ENCODE measurements at places on chromosomes 7 and 10.

- no peak for DNase-seq
Measured at GRCh38 chr10:86056672-86057071, 309.9 kb downstream of the GRID1 start.

DNA sequence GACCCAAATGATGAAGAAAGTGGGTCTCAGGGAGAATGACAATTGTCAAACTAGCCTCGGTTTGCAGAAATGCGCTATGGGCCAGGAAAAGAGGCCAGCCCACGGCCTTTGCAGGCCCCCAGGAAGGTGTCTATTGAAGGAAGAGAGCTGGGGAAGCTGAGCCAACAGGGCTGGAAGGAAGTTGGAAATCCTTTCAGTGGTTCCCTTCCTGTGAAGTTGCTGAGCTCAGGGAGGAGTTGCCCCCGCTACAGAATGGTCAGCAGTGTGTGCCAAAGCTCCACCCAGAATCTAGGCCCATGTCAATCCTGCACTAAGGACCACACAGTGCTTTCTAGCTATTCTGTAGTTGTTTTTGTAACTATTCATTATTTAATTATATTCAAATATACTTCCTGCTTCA is 91.6 kb upstream of the ANLN start:
- DNase-seq = no peak

GRCh38 chr10:71865561-71866041 is 14.6 kb upstream of the PSAP start:
- no peak for DNase-seq

DNA sequence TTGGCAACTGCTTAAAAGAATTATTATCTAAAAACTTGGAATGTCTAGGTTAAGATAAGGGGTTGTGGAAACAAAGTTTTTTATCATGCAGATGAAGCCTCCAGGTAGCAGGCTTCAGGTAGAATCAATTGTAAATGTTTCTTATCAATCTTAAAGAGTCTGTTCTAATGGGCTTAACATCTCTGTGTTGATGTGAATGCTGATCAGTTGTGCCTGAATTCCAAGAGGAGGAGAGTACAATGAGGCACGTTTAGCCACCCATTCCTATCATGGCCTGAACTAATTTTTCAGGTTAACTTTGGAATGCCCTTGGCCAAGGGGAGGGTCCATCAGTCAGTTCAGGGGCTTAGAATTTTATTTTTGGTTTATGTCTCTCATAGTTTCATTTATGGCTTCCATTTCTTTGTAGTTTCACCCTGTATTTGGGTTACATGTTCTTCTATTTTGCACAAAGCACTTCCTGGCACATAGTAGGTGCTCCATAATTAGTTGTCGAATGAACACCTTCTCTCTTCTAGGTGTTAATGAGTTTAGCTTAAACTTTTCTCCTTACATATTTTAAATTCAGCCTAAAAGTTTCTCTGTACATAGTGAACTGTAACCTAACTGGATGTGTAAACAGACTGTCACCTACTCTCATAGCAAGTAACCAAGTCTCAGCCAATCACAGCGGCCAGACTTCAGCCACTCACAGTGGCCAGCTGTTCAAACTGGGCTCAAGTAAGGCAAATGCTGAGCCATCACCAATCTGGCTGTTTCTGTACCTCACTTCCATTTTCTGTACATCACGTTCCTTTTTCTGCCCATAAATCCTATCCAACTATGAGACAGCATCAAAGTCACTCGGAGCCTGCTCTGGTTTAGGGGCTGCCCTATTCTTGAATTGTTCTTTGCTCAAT is 34.7 kb downstream of the ALOX5 start:
- peak; percentile 37 for DNase-seq

DNA sequence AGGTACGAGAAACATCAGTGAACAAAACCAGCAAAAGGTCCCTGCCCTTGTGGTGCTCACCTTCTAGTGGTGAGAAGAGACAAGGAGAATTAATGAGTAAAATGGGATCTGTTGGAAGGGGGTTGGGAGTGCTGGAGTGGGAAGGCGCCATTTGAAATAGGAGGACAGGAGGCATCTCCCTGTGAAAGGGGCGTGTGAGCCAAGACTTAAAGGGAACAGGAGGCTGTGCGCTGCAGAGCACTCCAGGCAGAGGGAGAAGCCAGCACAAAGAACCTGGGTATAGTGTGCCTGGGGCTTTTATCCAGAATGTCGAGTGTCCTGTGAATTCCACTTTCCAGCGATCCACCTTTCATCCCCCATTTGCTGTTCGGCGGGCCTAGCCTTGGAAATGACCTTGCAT is 497.9 kb upstream of the GALNT17 start:
- no peak for DNase-seq

- DNase-seq = no peak
Measured at GRCh38 chr7:126727930-126728391, 524.8 kb downstream of the GRM8 start.

GRCh38 chr7:88202278-88202677 is 17.6 kb downstream of the SRI start:
- DNase-seq = no peak

DNA sequence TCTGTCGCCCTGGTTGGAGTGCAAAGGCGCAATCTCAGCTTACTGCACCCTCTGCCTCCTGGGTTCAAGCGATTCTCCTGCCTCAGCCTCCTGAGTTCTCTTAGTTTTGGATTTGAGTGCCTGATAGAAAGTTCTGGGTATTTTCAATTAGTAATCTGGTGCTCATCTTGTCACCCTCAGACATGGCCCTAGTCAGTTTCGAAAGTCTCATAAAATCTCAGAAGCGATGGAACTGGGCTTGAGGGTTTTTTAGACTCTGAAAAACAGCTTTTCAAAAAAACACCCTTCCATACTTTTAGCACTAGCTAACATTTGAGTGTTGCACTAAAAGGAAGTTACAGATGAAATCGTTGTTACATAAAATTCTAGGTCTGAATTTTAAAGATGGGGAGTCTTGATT is 9.4 kb upstream of the PIP4K2A start:
- no peak for DNase-seq

DNA sequence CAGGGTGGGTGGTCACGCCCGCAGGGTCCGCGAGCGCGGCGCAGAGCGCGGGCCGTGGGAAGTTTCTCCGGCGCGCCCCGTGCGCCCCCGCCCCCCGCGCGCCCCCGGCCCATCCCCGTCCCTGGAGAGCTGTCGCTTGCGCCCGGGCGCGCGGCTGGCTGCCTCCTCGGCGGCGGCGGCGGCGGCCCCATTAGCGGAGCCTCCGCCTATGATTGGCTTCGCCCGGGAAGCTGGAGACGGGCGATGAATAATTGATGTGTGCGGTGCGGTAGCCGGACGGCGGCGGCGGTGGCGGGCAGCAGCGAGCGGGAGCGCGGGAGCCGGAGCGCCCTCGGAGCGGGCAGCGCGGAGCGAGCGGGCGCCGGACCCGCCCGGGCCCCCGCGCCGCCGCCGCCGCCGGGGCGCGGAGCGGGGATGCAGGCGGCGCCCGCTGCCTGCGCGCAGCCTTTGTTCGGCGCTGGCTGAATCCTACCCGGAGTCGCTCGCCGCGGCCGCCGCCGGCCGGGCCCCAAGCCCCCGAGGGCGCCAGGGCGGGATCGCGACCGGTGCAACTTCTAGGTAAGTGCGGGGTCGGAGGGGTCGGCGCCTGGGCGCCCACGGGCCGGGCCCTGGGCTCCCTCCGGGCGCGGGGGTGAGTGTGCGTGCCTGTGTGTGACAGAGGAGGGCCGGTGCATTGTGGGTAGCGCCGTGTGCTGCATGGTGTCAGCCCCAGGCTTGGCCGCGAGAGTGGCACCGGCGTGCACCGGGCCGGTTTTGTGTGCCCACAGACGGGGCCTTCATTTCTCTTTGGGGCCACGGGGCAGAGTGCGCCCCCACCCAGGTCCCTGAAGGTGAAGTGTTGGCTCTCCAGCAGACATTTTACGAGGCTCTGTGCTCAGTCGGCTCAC is 103.8 kb upstream of the PPIF start:
- no peak for DNase-seq

GRCh38 chr10:103600956-103601569 is 107.6 kb downstream of the NEURL1 start:
- no peak for DNase-seq

- DNase-seq = no peak
Measured at GRCh38 chr10:48522011-48522765, 82.7 kb downstream of the ARHGAP22 start.

DNA sequence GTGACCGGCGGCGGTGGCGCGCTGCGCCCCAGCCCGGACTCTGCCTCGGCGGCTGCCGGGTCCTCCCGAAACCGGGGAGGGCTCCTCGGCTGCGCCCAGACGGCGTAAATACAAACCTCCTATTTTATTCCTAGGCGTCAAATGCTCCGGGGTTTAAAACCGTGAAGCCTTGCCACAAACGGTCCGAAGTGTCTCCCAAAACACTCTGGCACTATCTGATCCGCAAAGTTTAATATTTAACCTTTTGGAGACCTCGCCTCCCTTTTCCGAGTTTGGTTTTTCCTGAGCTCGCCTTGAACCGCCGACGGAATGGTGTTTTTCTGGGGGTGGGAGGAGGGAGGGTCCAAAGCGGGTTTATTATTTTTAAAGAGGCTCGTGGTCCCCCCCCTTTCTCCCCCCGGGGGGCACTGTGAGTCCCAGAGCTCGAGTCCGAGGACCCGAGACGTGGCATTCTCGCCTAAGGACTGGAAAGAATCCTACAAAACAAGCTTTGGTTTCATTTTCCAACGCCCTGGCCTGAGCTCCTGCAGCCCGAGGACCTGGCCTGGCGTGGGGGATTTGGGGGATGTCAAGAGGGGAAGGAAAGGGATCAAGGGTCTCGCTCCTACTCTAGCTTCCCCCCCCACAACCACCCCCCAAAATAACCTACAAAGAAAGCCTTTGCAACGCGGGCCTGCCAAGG is 1.8 kb downstream of the TNRC18 start:
- DNase-seq = peak; percentile 47

GRCh38 chr7:50207686-50208255 is 96.7 kb upstream of the IKZF1 start:
- peak; percentile 68 for DNase-seq

DNA sequence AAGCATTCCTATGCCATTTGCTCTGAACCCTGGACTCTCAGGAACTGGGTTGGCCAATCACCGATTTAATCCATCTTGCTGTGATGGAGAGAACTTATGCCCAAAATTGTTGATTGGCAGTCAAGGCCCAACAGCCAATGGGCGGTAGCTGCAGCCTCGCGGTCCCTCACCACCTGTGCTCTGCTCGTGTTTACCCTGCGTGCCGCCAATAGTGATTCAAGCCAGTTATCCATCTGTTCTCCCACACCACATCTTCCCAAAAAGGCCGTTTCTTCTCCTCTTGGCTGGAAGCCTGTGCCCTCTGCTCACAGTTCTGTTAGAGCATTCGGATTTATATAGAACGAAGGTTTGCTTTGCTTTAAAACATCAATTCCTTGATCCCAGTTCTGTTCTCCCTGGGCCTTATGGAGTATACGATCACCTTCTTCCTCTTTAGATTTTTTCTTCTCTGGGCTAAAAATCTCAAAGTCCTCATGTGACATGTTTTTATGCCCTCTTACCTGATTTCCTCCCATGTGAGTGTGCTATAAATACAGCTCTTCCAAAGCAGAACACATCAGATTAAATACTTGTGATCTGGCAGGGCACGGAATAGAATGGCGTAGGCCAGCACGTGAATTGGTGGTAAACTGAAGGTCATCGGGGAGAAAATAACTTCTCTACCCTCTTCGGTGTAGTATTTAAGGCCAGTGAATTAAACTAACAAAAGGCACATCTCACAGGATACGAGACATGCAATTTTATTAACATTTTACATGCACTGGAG is 212.8 kb downstream of the NSUN6 start:
- no peak for DNase-seq

DNA sequence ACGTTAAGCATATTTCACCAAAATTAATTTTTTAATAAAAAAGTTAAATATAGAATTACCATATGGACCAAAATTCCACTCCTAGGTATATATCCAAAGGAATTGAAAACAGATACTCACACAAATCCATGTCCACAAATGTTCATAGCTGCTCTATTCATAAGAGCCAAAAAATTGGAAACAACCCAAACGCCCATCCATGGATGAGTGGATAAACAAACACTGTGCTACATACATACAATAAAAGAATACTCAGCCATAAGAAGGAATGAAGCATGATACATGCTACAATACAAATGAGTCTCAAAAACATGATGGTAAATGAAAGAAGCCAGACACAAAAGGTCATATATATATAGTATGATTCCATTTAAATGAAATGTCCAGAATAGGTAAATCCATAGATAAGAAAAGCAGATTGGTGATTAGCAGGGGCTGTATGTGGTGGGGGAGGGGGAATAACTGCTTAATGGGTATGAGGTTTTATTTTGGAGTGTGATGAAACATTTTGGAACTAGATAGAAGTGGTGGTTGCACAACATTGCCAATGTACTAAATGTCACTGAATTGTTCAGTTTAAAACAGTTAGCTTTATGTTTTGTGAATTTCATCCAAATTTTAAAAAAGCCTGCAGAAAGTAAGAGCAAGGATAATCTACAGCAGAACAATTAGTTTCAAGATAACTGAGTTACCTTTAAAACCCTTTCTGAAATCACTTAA is 101.2 kb upstream of the EFCAB10 start:
- no peak for DNase-seq

DNA sequence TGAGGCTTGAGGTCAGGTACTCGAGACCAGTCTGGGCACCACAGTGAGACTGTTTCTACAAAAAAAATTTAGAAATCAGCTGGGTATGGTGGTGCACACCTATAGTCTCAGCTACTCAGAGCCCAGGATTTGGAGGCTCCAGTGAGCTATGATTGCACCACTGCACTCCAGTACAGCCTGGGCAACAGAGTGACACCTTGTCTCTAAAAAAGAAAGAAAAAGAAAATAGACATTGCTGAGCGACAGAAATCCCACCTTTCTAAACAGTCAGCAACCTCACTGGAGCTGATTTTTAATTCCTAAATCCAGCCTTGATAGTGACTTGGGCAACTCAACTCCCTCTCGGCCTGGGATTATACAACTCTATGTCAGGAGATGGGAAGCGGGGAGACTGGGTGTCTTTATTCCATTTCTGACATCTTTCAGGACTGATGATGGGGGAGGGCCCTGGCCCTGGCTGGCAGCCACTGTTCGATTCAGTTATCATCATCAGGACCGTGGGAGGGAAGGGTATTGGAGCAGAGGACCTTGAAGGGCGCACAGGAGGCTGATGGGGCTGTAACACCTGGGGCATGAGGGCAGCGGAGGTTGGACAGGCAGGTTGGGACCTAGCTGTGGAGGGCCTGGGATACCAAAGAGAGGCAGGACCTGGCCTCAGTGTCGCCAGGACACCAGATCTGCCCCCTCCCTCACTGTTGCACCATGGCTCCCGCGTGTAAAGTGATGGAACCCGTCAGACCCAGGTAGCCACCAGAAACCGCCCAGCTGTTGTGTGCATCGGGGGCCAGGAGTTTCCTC is 14.7 kb downstream of the HSPB1 start:
- DNase-seq = no peak

DNA sequence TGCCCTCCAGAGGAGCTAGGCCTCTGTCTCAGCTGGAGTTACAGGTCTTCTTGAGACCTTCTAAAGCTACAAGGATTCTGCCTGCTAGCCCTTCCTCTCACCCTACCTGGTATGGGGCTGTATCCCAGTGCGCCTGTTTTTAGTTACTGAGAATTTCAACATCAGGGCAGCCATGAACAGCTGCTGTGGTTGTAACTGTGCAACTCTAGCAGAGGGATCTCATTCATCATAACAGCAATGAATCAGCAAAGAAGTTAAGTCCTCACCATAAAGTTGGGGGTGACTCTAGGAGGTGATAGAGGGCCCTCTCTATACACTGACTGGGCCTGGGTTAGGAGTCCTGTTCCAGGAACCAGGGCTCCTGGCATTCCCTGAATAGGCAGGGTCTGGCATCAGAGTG is 14.0 kb upstream of the CDH23 start:
- DNase-seq = peak; percentile 55

Data from inflammatory macrophage (primary cell).